ENCODE measurements at places on chromosomes 13 and 19.

- no peak for DNase-seq
These were observed 211.5 kb upstream of the KL start for GRCh38 chr13:32804673-32805230.

GRCh38 chr19:50422397-50423278, 3.9 kb downstream of the SPIB start:
- DNase-seq: no peak

GRCh38 chr13:86510792-86511191, 711.6 kb upstream of the SLITRK6 start:
- no peak for DNase-seq

- DNase-seq: no peak
These were observed 67.9 kb downstream of the FOXO1 start for GRCh38 chr13:40598569-40598968.

- DNase-seq: no peak
These were observed 6.9 kb downstream of the SUGP2 start for GRCh38 chr19:19026299-19026971.

GRCh38 chr13:24066405-24067295, 93.9 kb upstream of the SPATA13 start:
- DNase-seq: no peak

GRCh38 chr19:19591133-19591825, 27.2 kb downstream of the PBX4 start:
- DNase-seq: no peak

GRCh38 chr13:73842184-73842583, 292.0 kb downstream of the KLF12 start:
- no peak for DNase-seq

DNA sequence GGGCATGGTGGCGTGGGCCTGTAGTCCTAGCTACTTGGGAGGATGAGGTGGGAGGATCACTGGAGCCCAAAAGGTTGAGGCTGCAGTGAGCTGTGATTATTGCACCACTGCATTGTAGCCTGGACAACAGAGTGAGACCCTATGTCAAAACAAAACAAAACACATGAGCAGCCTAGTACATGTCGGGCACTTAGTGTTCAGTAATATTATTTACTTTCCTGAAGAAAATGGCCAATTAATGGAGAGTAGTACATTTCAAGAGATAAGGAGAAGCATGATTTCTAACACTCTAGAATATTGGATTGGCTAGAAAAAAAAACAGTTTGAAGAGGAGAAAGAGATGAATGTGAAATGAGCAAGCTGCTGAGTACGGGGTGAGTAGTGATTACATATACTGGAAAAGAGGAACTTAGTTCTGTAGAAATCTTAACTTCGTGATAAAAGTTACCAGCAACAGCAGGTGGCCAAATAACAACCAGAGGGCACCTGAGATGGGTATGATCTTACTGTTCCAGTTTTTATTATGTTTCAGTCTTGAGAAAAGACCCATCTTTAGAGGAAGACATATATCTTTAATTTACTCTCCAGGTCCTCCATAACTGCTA, 36.2 kb downstream of the SPATA13 start:
- DNase-seq: no peak

- peak; percentile 38 for DNase-seq
These were observed 10.7 kb downstream of the PTGIR start for GRCh38 chr19:46614114-46614722.

- DNase-seq: no peak
These were observed 1.4 kb downstream of the TDRD3 start for GRCh38 chr13:60398379-60398891.

DNA sequence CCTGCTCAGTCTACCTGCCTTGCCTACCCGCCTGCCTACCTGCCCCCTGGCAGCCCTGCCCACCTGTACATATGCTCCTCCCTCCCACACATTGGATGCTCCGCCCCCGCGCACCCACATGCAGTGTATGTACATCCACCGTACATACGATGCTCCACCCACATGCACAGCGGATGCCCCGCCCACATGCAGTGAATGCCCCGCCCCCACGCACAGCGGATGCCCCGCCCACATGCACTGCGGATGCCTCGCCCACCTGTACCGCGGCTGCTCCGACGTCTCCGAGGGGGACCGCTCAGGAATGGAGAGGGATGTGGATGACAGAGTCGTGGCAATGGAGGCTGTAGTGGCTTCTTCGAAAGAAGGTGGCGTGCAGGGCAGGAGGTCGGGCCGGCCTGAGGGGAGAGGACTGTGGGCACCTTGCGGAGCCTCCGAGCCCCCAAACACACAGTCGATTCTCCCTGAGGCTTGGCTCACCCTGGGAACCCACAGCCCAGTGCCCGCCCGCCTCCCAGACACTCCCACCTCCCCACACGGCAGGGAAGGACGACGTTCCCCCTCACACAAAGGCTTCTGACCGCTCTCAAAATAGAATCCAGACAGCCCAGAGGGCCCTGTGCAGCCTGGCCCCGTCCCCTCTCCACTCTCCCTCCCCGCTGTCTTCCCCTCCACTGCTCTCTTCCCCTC, 16.5 kb upstream of the CACTIN start:
- no peak for DNase-seq

GRCh38 chr19:29326351-29326750, 113.4 kb upstream of the UQCRFS1 start:
- DNase-seq: no peak

DNA sequence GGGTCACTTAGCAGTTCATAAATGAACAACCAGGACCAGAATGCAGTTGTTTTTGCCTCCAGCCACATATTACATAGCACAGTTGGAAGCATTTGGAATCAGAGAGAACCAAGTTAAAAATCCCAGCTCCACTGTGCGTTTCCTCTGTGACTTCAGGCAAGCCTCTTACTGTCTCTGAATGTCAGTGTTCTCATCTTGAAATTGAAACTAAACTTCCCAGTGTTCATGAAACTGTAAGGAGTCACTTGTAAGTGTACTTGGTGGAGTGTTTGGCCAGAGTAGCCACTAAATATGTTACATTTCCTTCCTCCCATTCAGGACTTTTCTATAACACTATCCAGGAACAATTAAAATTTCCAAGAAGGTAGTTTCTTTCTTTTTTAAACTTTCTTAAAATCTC, 276.8 kb downstream of the KCNRG start:
- no peak for DNase-seq

DNA sequence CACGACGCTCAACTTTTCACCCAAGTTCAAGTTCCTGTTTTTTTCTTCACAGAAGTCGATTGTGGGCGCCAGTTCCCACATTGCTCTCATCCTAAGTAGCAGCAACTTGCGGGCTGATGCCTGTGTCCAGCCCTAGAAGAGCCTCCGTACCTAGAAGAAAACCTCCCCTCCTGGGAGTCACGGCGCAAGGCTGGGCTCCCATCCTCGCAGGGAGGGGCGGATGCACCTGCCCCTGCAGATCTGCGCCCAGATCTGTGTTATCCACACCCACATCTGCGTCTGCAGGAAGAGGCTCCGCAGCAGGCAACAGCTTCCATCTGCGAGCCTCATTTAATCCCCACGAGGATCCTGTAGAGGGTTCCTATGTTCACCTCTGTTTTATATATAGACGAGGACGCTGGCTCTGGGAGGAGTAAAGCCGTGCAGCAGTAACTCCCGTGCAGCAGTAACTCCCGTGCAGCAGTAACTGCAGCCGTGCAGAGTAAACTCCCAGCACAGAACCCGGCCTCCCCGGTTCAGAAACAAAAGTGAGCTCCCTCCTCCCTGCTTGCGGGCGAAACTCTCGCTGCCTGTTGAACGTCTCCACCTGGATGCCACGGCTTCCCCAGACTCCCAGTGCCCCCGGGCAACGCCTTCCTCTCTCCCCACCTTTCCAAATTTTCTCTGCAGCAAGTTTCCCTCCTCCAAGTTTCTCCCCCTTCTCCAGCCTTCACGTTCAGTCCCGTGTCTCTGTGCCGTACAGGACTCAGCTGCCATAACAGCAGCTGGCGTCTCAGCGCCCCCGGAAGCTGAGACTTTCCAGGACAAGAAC, 23.5 kb upstream of the LAIR1 start:
- no peak for DNase-seq

Data from DMS79 (cell line).